ENCODE measurements at places on chromosomes 4 and X. TPM values are rescaled to one million over a fixed set of nuclear protein-coding genes. Genes with fewer than 3 reads are reported as not detected.

GRCh38 chrX:94053575-94053974 lies 379.6 kb downstream of the FAM133A start:
- H3K27me3 ChIP-seq: no peaks in the 10 kb centered on the region
- H3K27ac ChIP-seq: no peak overlapping the region
- H3K4me3 ChIP-seq: no peak overlapping the region
- H3K36me3 ChIP-seq: no peaks in the 10 kb centered on the region
- no peaks in the 10 kb centered on the region for H3K4me1 ChIP-seq
- DNase-seq: no peak

DNA sequence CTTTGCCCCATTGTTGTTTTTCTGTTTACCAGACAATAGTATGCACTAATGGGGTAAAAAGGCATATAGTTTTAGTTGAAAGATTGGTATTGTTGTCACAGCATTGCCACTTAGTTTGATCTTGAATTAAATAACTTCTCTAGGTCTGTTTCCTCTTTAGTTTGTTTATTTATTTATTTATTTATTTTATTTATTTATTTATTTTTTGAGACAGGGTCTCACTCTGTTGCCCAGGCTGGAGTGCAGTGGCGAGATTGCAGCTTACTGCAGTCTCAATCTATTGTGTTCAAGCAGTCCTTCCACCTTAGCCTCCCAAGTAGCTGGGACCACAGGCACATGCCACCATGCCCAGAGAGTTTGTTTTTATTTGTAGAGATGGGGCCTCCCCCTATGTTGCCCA lies 138.6 kb downstream of the KDM6A start:
- H3K27me3 ChIP-seq: no peaks in the 10 kb centered on the region
- no peak for DNase-seq
- no peaks in the 10 kb centered on the region for H3K36me3 ChIP-seq
- no peak overlapping the region for H3K4me3 ChIP-seq

GRCh38 chr4:48223633-48224295 lies 45.9 kb downstream of the TEC start:
- no peaks in the 10 kb centered on the region for H3K4me1 ChIP-seq
- no peaks in the 10 kb centered on the region for H3K36me3 ChIP-seq
- no peak overlapping the region for H3K4me3 ChIP-seq
- DNase-seq: no peak
- H3K27me3 ChIP-seq: no peaks in the 10 kb centered on the region

The LNX1 gene
- total RNA-seq: 6.0 TPM

DNA sequence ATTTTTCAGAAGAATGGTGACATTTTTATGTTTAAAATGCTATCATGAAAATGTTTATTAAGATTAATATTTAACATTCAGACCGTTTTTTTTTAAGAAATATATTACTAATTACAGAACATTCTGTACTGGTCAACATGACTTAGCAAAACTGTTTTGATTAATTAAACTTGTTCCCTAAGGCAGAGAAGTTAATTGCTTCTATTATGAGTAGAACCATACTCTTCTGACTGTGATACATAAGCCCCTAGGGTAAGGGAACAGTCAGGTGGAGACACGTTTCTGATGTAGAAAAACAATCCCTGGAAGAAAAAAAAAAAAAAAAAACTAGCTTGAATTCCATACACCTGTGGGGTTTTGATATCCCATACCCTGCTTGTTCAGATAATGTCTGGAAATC lies 97.4 kb downstream of the GPM6A start:
- no peak for DNase-seq
- no peaks in the 10 kb centered on the region for H3K27me3 ChIP-seq
- no peak overlapping the region for H3K4me3 ChIP-seq
- no peak overlapping the region for H3K27ac ChIP-seq
- H3K4me1 ChIP-seq: no peaks in the 10 kb centered on the region
